ENCODE measurements at places on chromosomes 1 and 21.

GRCh38 chr1:7960867-7961215, 670 bp upstream of the PARK7 start:
- no peak for DNase-seq

DNA sequence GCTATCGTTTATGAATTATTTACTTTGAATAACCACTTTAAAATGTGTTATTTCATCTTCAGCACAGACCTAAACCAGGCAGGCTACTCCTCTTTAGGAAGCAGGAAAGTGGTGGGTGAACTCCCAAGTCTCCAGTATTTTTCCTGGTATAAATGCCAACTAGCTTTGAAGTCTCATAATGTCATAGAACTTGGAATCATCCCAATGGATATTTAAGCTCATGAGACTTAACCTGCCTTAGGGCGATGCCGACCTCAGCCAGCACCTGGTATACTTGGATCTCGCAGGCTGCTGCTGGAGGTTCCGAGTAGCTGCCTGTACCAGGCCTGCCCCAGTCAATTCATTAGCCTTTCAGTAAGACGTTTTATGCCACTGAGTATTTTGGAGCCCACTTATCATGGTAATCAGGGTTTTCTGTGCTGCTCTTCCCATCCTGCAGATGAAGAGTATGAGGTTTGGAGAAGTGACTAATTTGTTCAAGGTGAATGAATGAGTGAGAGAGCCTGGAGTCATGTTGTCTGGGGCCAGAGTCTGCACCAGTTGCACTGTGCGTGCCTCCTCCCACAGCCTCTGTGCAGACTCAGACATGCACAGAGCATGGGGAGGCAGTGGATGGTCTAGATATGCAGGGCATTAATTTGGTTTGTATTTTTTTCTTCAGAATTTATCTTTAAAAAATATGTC, 34.9 kb downstream of the VANGL1 start:
- DNase-seq, result no peak

DNA sequence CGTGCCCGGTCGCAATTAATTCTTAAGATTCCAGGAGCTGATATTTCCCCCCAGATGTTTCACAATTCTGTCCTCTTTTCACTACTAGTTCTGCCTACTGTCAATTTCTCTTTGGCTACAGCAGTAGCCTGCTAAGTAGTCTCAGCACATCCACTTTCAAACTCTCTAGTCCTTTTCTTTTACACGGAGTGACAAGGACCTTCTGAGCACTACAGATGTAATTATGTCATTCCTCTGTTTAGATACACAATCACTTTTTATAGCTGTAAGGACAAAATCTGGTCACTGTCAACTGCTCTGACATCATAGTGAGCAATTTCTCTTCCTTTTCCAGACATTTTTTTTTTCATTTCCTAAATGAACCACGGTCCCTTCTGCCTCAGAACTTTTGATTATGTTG, 421.7 kb upstream of the CHRM3 start:
- no peak for DNase-seq

DNA sequence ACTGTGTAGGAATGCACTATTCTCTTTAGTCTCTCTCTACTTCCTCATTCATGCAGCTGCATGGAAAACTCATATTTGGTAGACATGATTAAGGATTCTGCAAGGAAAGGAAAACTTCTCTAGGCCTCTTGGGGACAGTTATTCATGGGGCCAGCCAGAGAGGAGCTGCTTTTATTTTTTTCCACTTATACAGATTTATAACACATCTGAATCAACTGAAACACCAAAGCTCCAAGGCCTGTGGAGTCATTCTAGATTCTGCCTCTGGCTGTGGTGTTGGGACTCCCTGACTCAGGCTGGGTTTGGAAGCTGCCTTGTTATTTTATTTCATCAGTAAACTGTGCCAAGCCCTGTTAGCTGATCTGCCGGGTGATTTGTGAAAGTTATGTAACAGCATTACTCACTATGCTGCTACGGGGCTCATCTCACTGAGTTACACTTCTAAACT, 83.9 kb upstream of the EDEM3 start:
- DNase-seq, result peak; percentile 75

DNA sequence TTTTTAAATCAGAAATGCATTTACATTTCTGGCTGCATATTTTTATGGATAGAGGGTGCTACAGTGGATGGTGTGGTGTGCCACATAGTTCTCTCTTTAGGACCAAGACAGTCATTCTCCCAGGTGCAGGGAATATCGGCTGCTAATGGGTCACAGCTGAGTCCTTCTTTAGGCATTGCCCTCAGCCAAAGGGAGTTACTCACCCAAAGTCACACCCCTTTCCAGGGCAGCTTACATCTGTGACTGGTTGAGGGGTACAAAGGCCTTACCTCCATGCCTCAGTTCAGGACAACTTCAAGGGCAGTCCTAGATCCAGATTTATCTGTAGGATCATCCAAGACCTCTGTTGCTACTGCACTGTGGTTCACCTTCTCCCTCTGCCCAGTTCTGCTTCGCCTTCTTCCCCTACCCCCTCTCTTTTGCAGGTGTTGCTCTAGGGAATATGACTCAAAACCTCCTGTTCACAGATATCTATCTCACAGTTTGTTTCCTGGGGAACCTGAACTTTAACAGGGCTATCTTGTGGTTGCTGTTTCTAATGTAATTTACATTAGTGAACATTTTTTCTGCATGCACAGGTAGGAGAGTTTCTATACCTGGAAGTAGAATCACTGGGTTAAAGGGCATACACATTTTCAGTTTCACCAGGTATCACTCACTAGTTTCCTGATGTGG, 413.9 kb downstream of the RPS6KC1 start:
- DNase-seq, result no peak
